ENCODE measurements at places on chromosomes 2 and 18. TPM values are rescaled to one million over a fixed set of nuclear protein-coding genes. Genes with fewer than 3 reads are reported as not detected.

DNA sequence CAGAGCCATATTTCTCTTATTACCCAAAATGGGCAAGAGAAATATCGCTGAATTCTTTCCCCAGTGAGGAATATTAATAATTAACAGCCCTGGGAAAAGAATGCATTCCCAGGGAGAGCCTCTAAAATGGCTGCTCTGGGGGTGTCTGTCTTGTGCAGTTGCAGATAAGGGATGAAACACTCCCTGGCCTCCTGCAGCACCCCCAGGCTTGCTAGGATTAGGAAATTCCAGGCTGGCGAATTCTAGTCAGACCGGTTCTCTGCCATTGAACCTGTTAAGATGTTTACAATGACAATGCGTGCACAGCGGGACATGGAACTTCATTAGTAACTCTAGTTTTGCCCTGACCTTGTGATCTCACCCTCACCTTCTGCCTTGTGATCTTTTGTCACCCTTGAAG lies 24.5 kb downstream of the MRPL30 start:
- no peak for DNase-seq

GRCh38 chr2:46956981-46957531 lies 41.5 kb upstream of the MCFD2 start:
- DNase-seq = peak; percentile 95

- no peak for DNase-seq
Observed at GRCh38 chr2:71583876-71584275, 130.5 kb downstream of the DYSF start.

- DNase-seq = peak; percentile 71
Observed at GRCh38 chr2:160582490-160583145, 89.0 kb upstream of the RBMS1 start.

DNA sequence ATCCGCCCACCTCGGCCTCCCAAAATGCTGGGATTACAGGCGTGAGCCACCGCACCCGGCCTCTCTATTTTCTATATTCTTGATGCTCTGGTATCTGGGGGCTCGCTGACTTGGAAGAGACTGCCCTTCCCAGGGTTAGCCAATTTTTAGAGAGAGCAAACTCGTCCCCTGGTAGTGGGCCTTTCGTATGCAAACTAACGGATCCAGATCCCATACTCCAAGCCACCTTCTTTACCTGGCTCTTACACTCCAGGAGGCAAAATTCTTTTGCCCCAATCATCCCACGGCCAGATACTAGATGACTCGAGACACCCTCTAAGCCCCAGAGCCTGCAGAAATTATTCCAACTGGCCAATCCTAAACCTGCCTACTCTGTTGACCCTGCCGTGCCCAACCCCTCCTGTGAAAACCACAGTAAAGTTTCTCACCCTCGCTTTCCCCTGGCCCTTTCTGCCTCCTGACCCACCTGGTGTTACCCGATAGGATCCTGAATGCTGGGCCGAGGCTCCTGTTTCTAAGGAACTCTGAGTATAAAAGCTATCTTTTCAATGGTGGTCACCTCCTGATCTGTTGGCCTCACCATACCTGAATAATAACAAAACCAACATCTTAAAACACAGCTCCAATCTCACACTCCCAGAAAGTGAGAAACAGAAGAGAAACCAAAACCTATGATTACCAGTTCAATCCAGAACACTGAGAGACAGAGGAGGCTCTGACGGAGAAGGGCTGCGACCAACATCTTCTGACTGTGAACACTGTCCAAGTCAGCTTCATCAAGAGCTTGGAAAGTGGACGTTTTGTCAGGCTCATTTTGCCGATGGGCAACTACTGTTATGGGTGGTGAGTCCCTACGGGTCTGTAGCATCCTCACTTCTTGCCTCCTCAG lies 57.6 kb upstream of the ZNF532 start:
- no peak for DNase-seq

Gene TTN
- total RNA-seq = 12.8 TPM

DNA sequence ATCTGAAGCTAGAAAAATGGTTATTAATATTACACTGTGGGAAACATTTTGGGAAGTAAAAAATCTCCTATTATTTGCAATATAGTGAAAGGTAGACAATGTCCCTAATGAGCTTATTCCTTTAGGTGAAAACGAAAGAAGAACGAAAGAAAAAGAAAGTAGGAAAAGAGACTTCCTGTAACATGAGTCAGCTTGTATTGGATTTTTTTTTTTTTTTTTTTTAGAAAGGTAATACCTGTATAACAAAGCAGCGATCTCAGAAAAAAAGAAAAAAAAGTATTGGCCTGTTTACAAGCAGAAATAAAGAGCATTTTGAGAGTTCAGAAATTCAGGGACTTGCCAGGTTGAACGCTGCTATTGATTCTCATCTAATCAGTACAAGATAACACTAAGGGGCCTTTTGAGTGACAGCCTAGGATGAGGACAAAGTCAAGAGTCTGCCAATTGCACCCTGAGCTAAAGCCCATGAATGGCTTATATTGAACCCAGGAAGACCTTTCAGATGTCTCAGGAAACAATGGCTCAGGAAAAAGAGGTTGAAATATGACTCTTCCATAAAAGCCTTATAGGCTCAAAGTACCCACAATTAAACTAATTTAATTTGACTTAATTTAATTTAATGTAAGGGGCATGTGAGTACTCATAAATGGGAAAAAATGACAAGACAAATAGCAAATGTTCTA lies 615.6 kb upstream of the CDH2 start:
- DNase-seq = no peak

Gene CRYBA2
- not detected for total RNA-seq

DNA sequence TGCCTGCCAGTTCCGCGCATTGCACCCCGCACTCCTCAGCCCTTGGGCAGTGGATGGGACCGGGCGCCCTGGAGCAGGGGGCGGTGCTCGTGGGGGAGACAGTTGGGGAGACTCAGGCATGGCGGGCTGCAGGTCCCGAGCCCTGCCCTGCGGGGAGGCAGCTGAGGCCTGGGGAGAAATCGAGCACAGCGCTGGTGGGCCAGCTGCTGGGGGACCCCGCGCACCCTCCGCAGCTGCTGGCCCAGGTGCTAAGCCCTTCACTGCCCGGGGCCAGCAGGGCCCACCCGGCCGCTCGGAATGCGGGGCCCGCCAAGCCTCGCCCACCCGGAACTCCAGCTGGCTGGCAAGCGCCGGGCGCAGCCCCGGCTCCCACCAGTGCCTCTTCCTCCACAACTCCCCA lies 488.8 kb upstream of the CHST9 start:
- no peak for DNase-seq

DNA sequence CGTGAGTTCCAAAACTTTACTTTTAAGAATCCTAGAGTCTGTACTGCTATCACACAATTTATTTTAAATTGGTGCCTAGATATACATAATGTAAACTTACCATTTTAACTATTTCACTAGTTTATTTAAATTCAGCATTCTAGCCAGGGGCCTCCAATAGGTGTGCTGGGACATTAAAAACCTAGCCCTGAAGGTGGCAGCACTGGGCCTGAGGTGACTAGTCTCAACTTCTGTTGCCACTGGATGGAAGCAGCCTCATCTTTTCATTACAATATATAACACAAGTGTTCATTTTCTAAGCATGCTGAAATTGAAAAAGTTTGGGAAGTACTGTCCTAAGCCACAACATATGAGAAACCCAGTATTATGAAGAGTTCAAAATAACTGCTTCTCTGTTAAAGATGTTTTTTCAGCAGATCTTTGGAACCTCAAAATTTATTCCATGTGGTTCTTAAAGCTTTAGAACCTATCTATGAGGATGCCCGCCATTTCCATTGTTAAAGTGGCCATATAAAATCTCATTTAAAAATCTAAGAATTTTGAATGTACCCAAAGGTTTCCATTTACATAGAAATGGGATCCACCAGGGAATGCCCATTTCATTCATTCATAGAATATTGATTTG lies 2.9 kb upstream of the RBBP8 start:
- peak; percentile 90 for DNase-seq

Gene CNTNAP5
- not detected for total RNA-seq

DNA sequence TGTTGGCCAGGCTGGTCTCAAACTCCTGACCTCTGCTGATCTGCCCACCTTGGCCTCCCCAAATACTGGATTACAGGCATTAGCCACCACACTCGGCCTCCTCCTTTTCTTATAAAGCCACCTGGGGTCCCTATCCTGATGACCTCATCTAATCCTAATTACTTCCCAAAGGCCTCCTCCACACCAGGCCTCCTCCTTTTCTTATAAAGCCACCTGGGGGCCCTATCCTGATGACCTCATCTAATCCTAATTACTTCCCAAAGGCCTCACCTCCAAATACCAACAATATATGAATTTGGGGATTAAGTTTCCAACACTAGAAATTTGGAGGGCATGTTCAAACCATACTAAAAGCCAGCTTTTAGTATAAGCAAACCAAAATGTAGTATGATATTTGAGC lies 9.7 kb upstream of the RMC1 start:
- DNase-seq = no peak

GRCh38 chr18:78242806-78243205 lies 736.8 kb upstream of the SALL3 start:
- DNase-seq = no peak

Gene LHCGR
- total RNA-seq = not detected

GRCh38 chr2:208570851-208571763 lies 164.5 kb downstream of the PTH2R start:
- no peak for DNase-seq

GRCh38 chr2:85913884-85914881 lies 25.4 kb upstream of the ST3GAL5 start:
- no peak for DNase-seq

Gene TMEM198
- total RNA-seq = 0.92 TPM

DNA sequence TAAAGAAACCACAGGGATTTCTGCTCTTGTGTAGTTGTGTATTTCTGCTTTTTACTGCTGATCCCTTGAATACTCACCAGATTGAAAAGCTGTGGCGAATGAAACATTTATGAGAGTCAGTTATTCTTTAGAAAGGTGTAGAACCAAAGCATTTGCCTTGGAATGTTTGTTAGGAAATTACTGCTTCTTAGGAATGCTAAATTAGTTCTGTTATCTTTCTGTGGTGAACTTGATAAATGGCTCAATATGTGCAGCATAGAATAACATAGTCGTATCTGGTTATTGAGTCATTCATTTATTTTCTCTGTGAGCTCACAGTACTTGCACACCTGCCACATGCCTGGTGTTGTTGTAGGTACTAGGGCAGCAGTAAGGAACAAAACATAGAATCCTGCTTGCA lies 57.0 kb upstream of the FAM237A start:
- peak; percentile 41 for DNase-seq

GRCh38 chr2:3396920-3397559 lies 17.5 kb downstream of the TRAPPC12 start:
- no peak for DNase-seq
